ENCODE measurements at places on chromosomes 6 and 20.
A peak's percentile ranks its signal among the peaks of the same experiment; 100 is the strongest.

GRCh38 chr20:61146023-61146422 lies 106.0 kb upstream of the CDH4 start:
- DNase-seq, result no peak

- no peak for DNase-seq
Measured at GRCh38 chr6:37801605-37801940, 18.0 kb upstream of the ZFAND3 start.

- no peak for DNase-seq
Measured at GRCh38 chr6:3900744-3901336, 51.7 kb downstream of the FAM50B start.

DNA sequence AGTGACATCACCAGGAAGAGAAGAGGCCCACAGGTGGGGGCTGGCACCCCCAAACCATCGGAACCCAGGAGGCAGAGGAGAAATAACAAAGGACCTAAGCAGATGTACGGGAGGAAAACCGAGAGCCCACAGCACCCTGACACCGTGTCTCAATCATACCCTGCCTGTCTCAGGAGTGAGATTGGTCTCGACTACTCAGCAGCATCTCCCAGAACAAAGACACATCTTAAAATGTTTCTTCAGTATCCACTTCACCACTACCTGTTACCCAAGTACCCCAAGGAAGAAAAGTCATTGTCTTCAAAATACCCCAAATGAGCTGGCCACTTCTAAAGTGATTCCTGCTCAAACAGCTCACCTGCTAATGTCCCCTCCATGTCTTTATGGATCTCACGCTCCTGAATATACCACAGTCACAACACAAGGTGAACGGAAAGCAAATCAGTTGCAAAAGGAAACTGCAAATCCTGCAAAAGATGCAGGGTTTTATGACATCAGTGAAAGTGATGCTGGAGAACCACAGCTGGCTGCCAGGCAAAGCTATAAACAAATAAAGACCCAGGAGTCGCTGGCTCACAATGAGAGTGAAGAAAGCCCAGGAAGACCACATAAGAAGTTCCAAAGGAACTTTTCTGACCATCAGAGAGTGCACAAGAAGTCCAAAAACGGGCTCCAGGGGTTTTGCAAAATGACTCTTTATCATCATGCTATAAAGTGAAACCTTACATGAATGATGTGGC lies 44.1 kb downstream of the PREX1 start:
- DNase-seq, result peak; percentile 17

GRCh38 chr20:6685181-6685582 lies 82.3 kb upstream of the BMP2 start:
- no peak for DNase-seq

GRCh38 chr6:141482796-141483597 lies 649.7 kb upstream of the GJE1 start:
- DNase-seq, result no peak

DNA sequence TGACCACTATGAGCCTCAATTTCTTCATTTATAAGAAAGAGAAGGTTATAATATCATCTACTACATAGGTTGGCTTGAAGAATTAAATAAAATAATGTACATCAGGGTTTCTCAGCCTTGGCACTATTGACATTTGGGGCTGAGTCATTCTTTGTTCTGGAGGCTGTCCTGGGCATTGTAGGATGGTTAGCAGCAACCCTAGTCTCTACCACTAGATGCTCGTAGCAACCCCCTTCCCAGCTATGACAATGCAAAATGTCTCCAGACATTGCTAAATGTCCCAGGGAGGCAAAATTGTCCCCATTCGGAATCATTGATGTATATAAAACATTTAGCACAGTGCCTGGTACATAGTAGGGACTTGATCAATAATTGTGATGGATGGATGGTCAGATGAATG lies 152.1 kb downstream of the KHDC1L start:
- DNase-seq, result no peak

DNA sequence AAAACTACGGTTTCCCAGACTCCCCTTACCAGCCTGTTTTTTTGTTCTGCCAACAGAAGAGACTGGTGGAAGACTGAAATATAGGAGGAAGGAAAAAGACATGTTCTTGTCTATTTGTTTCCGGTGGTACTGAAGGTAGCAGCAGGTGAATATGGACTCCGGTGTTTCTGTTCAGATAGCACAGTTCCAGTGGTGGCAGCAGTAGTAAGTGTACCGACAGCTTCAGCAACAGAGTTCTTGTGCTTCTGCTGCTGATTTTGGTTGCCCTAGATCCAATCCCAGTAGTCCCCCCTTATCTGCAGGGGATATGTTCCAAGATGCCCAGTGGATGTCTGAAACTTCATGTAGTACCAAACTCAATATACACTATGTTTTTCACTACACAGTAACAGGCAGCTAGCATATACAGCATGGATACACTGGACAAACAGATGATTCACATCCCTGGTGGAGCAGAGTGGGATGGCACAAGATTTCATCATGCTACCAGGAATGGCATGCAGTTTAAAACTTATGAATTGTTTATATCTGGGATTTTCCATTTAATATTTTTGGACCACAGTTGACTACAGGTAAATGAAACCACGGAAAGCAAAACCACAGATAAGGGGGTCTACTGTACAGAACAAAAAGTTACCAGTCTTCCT lies 301.8 kb downstream of the BTBD9 start:
- DNase-seq, result no peak

- no peak for DNase-seq
Measured at GRCh38 chr6:136790411-136791295, 1.6 kb downstream of the MAP3K5 start.

DNA sequence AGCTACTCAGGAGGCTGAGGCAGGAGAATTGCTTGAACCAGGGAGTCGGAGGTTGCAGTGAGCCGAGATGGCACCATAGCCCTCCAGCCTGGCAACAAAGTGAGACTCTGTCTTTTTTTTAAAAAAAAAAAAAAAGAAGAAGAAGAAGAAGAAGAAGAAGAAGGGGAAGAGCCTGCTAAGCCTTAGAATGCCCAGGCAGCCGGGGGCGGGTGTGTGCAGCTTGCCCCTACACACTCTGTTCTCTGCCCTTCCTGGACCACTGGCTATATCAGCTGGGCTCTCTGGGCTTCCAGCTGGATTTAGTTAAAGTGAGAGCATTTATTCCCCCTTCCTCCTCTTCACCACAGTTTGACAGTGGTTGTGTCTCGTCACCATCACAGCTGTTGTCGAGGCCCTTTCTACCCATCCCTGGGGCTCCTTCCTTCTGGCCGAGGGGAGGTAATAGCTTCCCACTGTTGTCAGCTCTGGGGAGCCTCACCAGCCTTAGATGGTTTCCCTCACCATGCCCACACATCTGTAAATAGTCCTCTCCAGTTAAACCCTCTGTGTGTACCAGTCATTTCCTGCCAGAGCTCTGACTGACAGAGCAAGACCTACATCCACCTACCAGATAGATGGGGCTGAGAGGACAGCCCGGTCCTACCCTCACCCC lies 77.6 kb downstream of the TRERF1 start:
- no peak for DNase-seq

DNA sequence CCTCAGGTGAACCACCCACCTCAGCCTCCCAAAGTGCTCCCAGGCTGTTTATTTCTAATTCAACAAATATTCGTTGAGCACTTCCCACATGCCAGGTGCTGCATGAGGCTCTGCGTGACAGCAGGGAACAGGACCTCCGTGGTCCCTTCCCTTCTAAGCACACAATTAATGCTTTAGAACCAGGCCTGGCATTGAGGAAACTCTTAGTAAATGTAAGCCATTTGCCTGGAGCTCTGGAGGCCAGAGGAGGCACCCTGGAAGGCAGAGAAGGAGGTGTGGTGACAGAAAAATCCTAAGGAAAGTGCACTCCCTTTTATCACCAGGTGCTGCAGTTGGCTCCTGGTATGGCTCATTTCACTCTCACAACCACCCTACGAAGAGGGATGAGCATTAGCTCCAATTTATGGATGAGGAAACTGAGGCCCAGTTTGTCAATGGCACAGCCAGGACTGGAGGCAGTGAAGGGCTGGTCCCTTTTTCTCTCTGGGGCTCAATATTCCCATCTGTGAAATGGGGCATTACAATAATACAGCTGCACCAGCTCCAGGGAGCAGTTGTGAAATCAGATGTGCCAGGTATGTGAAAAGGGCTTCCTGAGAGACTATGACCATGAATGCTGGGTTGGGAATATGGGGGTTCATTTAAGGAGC lies 8.1 kb upstream of the ID1 start:
- no peak for DNase-seq

GRCh38 chr20:12927489-12927888 lies 81.3 kb upstream of the SPTLC3 start:
- no peak for DNase-seq

DNA sequence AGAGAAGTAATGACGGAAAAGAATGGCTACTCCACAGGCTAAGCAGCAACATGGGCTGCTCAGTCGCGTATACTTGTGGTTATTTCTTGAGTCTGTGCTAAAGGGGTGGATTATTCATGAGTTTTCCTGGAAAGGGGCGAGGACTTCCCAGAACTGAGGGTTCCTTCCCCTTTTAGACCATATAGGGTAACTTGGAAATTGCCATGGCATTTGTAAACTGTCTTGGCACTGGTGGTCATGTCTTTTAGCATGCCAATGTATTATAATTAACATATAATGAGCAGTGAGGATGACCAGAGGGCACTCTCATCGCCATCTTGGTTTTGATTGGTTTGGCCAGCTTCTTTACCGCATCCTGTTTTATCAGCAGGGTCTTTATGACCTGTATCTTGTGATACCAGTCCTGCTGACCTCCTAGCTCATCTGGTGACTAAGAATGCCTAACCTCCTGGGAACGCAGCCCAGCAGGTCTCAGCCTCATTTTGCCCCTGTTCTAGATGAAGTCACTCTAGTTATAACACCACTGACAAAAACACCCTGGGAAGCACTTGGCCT lies 11.4 kb downstream of the LBP start:
- DNase-seq, result no peak

DNA sequence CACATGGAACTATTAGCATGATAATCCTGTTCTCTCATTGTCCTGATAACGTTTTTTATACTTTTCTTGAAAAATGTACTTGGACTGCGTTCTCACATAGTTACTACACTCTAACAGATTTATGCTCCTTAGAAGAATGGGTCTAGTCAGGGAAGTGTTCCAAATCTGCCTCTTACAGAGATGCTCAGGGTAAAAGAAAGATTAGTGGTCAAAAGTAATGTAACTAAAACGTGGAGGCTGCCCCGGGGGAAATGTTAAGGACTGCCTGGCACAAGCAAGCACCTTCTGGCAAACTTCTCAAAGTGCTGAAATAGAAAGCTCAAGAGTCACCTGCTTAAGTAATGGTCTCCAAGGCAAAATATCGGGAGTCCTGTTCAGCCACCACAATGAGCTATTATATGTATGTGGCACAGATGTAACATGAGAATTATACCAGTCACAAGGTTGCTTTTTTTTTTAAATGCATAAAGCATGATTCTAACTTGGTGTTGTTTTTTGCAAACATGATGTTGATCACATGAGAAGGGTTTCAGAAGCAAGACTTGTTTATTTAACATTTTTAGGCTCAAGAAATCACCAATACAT lies 244.5 kb upstream of the JARID2 start:
- no peak for DNase-seq

- DNase-seq, result no peak
Measured at GRCh38 chr6:50510361-50510760, 203.0 kb upstream of the TFAP2D start.

DNA sequence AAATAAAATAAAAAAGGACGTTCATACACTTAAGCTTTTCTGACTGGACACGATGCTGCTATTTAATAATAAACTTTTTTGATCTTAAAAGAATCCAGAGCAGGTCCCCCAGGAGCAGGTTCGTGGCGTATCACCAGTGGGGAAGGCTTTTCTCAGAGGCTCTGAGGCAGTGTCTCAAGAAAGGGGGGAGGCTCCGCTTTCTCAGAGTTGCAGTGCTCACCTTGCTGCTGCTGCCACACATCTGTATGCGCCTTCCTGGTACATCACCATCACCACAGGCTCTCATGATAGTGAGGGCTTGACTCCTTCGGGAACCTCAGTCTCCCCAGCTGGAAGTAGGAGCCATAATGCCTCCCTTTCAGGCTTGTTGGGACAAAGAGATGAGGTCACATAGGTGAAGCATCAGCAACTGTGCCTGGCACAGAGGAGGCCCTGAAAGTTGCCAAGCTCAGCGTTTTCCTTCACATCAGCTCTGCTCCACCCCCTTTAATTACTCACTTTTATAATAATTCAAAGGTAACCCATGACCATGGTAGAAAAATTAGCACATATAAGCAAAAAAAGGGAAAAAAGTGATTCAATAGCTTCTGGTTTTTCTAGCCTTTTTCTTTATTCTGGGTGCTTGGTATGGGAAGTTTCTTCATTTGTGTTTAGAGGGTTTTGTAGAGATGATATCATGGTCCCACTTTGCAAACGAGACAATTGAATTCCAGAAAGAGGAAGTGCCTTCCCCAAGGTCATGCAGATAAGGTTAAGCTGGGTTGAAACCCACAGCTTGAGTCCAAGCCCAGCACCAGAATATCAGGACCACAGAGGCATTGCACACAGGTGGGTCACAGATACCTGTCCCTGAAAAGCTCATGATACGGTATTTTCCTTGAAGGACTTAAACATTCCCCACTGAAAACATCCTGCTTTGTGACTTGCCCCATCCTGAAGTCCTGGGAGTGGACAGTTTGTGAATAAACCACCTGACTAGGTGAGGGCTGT lies 24.5 kb downstream of the SRSF3 start:
- DNase-seq, result no peak

DNA sequence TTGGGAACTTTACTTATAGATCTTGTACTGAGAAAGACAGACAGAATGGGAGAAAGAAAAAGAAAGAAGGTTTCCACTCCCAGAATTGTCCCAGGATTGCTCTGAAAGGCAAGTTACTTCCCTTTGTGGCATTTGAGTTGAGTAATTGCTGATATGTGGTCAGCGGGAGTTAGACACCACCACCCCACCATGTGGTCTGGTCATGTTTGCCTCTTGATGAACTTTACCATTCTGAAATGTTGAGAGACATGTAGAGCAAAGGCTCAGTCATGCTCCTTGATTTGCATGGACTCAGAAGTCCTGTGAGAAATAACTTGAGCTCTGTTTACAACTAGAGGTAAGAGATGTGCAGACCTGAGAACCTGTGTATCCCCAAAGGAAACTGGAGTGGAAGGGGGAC lies 17.1 kb downstream of the TCF21 start:
- DNase-seq, result no peak

DNA sequence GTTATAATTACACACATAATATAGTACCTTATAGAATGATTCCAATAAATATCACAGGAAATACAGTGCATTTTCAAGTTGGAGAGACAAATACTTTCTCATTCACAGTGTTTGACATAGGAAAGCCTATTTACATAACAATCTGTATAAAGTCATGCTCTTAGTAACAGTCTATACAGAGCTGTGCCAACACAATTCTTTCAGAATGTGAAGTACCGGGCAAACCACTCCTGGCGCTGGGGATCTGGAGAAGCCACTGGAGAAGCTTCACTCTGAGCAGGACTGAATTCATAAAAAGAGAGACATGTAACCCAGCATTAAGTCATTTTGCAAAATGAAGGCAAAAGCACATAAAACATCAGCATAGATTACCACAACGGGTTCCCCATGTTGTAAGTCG lies 24.9 kb upstream of the MCM9 start:
- no peak for DNase-seq

DNA sequence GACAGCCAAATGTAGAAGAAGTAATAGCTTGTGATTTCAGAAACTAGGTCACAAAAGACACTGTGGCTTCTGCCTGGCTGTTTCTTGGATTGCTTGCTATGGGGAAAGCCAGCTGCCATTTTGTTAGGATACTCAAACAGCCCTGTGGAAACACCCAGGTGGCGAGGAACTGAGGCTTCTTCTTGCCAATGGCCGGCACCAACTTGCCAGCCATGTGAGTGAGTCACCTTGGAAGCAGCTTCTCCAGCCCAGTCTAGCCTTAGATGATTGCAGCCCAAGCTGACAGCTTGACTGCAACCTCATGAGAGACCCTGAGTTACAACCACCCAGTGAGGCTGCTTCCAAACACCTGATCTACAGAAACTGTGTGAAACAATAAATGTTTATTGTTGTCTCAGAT lies 11.9 kb upstream of the KIAA1755 start:
- DNase-seq, result no peak

All from T-helper 2 cell (primary cell).